ENCODE measurements at places on chromosomes 2 and 18.
A peak's percentile ranks its signal among the peaks of the same experiment; 100 is the strongest.

GRCh38 chr2:55587-56448 lies 9.5 kb upstream of the FAM110C start:
- DNase-seq = no peak

DNA sequence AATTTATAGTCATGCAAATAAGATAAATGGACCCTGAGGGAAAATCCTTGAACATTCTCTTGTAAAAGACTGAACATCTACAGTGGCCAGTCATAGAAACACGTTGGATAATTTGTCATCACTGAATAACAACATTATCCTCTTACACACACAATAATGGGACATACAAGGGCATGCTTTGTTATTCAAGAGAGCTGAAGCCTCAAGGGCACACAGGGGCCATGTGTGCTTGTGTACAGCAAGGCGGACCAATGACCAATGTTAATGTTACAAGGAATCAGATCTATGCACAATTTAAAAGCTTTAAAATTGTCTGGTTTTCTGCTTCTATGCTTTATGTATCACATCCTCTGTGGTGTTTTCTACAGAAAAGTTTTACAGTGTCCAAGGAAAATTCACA lies 23.7 kb downstream of the COL6A3 start:
- peak; percentile 92 for DNase-seq

DNA sequence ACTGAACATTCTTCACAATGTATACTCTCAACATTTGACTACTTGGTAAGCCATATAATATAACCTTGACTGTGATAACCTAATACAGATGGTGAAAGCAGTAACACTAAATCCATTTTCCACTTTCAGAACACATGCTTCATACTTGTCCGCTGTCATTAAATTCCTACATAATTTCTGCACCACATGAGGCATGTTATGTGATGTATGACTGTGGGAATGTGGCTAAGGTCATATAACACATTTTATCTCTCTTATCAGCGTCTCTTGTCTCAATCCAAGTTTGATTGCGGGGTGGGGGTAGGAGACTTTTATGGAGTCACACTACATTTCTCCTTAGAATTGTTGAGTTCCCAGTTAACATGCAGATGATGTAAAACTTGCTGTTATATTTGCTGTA lies 110.9 kb downstream of the MTCL1 start:
- DNase-seq = no peak

- DNase-seq = no peak
These were observed 65.4 kb downstream of the SDC1 start for GRCh38 chr2:20159411-20160070.

DNA sequence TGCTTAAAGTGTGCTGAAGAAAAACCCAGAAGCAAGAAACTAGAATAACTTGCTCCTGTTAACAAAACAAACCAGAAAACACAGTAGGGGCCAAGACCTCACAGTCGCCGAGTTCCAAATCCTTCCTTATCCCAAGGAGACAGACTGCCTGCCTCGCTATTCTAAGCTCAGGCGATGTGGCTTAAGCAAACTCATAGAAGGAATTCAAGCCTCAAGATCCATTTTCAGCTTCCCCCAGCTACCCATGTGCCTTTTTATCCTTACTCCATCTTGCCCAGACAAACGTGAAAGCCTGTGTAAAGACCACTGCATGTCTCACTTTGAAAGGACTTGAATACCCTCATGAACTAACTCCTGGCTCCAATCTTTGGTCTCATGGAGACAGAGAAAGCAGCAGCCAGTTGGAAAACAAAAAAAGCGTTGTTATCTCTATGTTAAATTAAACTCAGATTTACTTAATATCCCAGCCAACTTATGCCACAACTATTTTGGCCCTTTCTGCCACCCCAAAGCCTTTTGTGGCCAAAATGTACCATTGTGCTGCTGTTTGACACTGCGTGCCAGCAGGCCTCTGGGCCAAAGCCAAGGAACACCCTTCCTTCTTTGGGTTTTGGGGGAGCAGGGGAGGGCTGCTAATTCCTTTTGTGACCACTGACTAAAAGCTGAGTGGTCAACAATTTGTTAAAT lies 123.2 kb upstream of the FZD5 start:
- DNase-seq = no peak

DNA sequence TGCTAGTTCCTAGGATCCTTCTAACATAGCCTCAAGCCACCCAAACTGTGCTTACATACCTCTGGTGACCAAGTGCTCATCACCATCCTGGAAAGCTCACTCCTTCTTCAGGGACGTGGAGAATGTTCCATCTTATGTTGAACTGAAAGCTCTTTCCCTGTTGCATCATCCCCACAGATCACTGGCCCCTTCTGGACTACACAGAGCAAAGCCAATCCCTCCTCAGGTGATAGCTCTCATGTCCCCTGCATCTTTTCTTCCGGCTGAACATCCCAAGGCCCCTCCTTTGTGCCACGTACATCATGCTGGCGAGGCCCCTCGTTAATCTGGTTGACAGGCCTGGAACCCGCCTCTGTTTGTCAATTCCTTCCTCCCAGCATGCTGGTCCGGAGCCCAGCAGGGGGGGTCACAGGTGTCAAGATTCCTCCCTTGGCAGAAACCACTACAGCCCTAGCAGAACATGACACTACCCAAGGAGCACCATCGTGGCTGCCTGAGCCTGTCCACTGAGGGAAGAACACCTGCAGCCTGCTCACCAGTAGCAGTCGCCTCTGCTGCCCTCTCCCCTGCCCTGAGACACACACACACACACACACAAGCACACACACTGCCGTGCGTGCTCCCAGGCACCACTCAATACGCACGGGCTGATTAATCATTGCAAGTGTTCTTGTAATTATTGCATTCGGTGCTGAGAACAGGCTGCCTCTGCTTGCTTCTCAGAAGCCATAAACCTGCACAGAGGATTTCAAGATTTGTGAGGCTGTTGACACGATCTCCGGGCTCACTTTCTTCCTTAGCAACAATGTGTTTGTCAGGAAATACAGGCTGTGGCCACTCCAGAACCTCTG lies 6.3 kb upstream of the KCNK3 start:
- no peak for DNase-seq

GRCh38 chr2:135844301-135844895 lies 7.4 kb upstream of the LCT start:
- no peak for DNase-seq

DNA sequence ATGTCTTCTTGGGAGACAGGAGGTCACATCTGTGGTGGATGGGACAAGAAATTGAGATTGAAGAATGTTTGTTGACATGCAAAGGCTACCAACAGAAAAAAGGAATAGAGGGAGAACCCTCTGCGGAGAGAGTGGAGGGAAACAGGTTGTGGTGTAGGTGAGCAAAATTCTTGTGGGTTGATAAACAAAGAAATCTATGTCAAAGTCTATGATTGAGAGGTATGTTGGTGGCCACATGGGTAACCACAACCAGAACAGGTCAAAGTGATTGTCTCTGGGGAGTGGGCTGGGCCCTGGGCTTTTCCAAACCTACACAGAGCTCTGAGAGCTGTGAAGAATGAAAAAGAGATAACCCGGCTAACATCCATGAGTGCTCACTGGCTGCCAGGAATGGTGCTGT lies 62.8 kb upstream of the NCK2 start:
- no peak for DNase-seq

DNA sequence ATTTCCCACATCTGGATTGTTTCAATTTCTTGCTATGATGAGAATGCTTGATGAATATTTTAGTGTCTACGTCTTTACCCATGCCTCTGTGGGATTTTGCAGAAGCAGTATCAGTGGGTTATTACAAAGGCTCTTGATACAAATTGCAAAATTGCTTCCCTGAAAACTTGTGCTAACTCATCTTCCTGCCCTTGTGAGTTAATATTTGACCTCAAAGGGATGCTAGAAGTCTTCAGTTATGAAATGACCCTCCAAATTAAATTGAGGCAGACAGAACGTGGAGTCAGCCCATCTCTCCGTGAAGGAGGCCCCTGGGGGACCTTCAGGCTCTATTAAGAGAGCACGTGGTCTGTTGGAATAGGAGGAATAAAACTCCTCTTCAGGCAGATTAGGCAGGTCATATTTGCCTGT lies 239.2 kb upstream of the HS6ST1 start:
- DNase-seq = no peak

- DNase-seq = peak; percentile 43
These were observed 46.2 kb upstream of the MGAT5 start for GRCh38 chr2:134207589-134208209.

DNA sequence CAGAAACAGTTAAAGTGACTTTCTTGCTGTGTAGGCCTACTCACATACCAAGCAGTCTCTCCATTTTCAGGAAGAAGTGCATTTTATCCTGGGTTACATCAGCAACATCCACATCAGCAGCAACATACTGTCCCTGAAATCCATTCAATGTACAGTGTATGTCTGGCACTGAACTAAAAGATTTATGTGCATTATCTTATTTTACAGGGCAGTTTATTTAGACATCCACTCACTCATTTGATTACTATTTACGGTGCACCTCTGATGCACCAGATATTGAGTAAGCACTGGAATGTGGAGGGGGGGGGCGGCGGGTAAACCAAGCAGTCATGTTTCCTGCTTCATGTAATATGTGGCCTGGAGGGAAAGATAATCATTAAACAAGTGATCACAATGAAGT lies 1128.2 kb downstream of the BCL11A start:
- no peak for DNase-seq

DNA sequence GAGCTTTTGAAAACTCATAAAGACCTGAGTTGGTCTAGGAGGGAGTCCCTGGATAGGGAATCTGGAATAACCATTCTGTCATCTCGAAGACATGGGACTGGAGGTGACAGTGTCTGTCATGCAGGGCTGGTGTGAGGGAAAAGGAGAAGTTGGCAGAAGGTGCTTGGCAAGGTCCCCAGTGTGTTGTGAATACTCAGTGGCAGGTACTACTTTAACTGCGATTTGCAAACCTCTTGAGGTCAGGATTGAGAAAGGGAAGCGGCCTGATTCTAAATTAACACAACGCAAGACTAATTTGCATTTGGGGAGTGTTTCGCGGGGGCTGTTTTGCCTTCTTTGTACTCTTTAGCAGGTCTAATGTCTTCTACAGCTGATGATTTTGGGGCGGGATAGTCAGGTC lies 77.0 kb upstream of the TMEM200C start:
- no peak for DNase-seq

- no peak for DNase-seq
These were observed 16.4 kb downstream of the ESPNL start for GRCh38 chr2:238116298-238117198.

GRCh38 chr2:70948337-70949003 lies 12.8 kb downstream of the ATP6V1B1 start:
- peak; percentile 78 for DNase-seq

GRCh38 chr2:240032406-240033329 lies 2.4 kb upstream of the OR6B2 start:
- no peak for DNase-seq

- DNase-seq = no peak
These were observed 177.2 kb downstream of the MYO3B start for GRCh38 chr2:170354855-170355780.

- DNase-seq = no peak
These were observed 88.3 kb upstream of the HS6ST1 start for GRCh38 chr2:128406736-128407554.

GRCh38 chr18:13035249-13035914 lies 44.2 kb downstream of the CEP192 start:
- DNase-seq = no peak

- no peak for DNase-seq
These were observed 269.3 kb downstream of the GLI2 start for GRCh38 chr2:121004950-121005349.

GRCh38 chr2:169775765-169776164 lies 22.9 kb upstream of the SSB start:
- DNase-seq = no peak

- no peak for DNase-seq
These were observed 8.5 kb downstream of the ZNF516 start for GRCh38 chr18:76486574-76486973.

DNA sequence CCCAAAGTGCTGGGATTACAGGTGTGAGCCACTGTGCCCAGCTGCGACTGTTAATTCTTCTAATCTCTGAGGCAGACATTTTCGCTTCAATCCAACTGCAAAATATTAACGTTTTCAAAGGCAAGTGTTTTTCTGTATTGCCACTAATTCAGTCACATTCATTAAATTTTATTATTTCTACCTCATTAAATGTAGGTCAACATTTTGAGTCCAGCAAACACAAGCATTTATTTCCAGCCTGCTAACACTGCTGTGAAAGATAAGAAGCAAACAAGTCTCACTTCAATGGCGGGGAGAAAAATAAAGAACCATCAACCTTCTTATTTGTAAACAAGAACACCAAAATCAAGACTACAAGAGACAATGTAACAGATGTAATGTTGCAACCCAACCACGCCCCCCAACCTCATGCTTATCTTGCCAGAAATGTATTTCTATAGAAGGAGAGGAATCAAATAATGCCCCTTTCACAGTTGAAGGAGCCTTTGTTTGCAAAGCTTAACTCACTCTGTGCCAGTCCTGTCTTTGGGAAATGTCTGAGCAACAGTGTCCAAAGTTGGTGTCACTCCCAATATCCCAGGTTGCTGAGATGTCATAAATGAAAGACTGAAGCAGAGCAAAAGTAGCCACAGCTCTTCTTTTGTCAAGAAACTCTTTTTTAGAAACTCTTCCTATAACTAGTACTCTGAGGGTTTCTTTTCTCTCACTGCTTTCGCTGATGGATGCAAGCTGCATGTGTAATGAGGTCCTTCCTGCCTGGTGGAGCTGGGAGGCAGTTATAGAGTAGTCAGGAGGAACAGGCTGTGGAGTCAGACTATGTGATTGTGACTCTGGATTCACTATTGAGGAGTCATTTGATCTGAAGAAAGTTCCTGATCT lies 8.6 kb downstream of the DOCK10 start:
- DNase-seq = no peak

- no peak for DNase-seq
These were observed 53.6 kb upstream of the SLC14A1 start for GRCh38 chr18:45670281-45670962.

GRCh38 chr18:74278983-74279382 lies 12.8 kb downstream of the CYB5A start:
- no peak for DNase-seq

DNA sequence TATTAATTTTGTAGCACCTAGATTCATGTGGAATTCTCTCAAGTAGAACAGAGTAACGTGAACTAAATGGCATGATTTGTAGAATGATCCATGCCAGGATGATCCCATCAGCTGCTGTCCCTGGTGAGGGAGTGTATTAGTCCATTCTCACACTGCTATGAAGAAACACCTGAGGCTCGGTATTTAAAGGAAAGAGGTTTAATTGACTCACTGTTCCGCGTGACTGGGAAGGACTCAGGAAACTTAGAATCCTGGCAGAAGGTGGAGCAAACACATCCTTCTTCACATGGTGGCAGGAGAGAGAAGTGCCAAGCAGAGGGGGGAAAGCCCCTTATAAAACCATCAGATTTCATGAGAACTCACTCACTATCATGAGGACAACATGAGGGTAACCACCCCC lies 312.6 kb downstream of the PTPRM start:
- DNase-seq = no peak
